ENCODE measurements at places on chromosomes 2 and 18.

DNA sequence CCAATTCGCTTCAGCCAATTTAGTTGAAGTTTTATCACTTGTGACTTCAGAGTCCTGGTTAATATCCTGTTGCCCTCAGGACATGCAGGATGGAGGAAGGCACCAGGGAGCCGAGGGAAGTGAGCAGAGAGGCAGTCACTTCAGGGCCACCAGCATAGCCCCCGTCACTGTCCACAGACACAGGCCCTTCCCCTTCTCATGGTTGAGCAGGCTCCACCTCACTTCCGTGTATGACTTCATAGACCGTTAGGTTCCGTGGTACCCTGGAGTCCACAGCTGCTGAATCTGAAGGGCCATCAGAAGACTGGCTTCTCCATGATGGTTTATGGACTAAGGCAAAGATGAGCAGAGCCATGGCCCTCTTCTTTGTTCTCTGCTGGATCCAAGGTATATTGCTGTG, at the start of gene C2orf92:
Gene C2orf92, plus strand, starts transcription at position 266 of the 400 bp plus-strand sequence. Its CDS starts 76 bp downstream, at position 342.
- no peak for DNase-seq

DNA sequence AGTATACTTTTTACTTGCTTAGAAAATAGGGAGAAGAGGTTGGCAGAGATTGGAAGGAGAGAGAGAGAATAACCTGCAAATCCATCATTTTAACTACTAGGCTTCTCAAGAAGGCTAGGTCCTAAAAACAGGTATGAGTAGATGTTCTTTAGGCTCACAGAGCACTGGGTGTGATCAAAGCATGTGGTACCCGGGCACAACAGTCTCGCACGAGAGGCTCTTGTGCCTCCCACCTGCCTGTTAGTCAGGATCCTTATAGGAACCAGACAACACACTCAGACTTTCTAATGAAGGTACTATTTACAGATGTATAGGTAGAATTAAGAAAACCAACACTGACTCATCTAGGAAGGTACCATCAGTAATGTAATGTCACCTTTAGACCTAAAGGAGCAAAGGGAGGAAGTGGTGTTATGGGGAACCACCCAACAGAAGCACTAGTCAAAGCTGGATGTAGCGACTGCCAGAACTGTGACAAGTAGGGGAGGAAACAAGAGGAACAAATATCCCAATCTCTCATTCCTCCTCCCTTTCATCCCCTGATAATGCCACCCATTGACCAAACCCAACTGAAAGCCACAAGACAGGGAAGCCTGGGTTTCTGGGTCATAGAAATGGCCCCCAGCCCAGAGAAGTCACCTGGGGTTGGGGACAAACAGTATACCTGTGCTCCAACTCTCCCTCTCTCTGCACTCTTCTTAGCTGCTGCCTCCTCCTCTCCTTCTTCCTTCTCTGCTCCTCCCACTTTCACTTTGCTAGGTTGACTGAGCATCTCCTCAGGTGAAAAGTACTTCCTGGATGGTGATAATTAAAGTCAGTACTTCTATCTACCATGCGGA, 16.0 kb upstream of the MARCHF4 start:
- DNase-seq: no peak

DNA sequence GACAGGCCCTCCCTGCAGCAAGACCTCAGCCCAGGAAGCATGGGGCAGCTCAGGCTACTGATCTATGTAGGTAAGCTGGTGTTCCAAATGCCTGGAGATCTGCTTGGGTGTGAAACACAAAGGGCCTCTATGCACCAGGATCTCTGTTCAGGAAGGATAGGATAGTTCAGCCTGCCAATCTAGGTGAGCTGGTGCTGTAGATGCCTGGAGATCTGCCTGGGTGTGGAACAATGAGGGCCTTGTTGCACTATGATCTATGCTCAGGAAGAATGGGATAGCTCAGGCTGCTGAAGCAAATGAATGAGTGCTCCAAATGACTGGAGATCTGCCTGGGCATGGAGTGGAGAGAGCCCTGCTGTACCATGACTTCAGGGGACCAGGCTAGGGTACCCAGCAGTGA, 48.9 kb upstream of the MYL1 start:
- no peak for DNase-seq

DNA sequence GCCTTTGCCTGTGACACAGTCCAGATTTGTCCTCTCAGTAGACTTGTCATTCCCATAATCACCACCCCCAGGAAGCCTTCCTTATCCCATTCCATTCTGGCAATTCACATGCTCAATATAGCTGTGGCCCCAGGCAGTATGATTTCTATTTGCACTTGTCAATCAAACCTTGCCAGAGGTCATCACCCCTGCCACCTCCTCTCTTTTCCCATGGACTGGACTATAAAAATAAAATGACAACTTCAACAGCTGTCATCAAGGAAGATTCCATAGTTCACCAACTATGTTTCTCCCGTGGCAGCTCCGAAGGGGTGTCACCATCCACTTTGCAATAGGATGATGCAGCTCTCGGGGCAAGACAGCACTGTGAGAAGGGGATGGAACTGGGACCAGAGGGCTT, 255.7 kb downstream of the CELF4 start:
- DNase-seq: no peak

DNA sequence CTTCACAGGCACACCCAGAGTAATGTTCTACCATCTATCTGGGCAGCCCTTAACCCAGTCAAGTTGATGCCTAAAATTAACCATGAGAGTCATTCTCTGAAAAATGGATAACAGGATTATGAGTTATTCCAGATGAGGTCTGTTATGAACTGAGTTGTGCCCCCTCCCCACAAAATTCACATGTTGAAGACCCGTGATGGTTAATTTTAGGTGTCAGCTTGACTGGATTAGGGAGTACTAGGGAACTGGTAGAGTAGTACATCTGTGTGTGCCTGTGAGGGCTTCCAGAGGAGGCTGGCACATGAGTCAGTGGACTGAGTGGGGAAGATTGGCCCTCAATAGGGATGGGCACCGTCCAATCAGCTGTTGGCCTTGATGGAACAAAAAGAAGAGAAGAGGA, 110.4 kb upstream of the MYCN start:
- no peak for DNase-seq

DNA sequence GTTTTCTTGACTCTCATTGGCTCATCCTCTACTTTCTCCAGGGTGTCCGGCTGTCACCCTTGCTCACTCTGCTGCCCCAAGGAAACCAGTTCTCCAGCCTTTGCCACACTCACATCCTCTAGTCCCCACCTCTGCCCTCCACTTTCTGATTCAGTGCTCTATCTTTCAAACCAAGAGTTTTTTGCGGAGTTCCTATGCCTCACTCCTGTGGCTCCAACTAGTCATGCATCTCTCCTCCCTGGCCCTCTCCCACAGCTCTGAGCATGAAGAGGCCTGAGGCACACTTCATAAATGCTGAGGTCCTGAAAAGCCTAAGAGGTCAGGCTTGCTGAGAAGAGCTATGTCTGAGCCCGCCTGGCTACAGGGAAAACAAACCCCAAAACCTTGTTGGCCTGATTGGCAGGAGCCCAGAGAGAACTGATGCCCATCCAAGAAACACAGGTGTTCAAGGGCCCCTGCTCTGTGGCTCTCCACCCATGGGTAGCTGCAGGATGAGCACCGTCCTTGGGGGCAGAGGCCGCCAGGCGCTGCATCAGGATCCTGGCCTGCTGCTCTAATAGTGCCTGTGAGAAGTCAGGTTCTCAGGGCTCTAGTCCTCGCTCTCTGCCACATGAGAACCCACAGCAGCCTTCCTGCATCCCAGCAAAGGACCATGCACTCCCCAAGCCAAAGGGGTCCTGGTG, 42.1 kb downstream of the HS1BP3 start:
- DNase-seq: no peak

DNA sequence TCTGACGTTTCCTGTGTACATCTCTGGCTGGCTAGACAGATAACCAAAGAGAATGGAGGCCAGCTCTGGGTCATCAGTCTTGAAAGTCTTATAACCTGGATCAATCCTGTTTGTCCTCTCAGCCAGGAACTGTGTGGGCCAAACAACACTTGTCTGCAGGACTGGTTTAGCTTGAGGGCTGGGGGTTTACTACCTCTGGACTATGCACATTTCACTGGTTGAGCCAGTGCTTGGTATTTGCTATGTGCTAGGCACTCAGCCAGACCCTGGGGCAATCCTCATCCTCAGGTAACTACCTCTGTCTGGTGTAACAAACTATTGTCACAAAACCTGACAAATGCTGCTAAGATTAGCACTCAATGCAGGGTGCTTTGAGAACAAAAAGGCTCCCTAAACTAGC, 169.7 kb downstream of the HAUS1 start:
- DNase-seq: no peak

DNA sequence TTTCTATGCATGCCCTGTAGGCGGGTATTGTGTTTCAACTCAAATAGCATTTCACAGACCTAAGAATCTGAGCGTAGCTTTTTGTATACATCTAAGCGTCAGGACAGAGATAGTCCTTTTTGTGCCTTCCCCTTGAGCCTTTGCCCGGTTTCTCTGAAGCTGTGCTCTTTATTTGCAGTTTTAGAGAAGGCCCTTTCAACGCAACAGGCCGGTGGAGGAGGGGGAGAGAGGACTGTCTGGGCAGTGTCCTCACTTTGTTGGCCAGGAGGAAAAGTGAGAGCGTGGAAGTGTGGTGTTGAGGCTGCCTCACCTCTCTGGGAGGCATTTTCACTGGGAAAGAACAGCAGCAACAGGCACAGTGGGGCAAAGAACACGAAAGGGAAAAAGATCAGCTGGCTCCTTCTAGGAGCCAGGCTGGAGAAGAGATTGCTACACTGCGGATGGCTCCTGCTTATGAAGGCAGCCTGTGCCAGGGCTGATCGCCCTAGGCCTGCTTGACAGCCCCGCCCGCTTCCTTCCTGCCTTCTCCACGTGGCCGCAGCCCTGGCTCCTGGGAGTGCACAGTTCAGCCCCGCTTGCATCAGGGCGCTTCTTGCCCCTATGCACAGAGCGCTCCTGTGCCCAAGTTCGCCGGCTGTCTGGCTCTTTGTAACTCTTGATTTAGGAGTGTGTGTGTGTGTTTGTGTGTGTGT, 195.6 kb upstream of the POU3F3 start:
- DNase-seq: no peak

All from effector memory CD8-positive, alpha-beta T cell (primary cell).